ENCODE measurements at places on chromosomes 12 and 14.

GRCh38 chr14:102835959-102836358 is 58.7 kb downstream of the TRAF3 start:
- DNase-seq, result no peak

DNA sequence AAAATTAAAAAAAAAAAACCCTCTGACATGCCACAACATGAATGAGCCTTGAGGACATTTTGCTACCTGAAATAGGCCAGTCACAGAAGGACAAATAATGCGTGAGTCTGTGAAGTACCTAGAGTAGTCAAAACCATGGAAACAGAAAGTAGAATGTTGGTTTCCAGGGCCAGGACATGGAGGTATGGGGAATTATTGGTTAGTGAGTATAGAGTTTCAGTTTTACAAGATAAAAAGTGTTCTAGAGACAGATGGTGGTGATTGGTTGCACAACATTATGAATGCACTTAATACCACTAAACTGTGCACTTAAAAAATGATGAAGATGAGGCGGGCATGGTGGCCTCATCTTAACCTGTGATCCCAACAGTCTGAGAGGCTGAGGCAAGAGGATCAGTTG is 47.6 kb upstream of the ZFP36L1 start:
- DNase-seq, result no peak

DNA sequence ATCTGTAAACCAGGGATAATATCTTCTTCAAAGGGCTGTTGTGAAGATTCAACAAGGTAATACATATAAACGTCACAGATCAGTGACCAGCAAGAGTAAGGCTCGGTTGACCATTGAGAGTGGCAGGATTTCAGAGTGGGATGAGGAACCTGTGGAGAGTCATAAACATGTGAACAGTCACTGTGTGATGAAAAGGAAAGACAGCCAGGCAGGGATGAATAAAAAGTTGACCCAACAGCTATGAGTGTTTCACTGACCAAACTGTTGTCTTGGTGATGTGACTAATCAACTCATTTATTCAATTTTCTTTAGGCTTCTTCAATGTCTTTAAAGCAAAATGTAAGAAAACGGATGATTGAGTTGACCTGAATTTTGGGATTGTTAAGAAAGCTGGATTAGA is 8.6 kb upstream of the FRMD6 start:
- DNase-seq, result no peak

- DNase-seq, result no peak
Measured at GRCh38 chr12:109458771-109459208, 18.3 kb downstream of the KCTD10 start.

DNA sequence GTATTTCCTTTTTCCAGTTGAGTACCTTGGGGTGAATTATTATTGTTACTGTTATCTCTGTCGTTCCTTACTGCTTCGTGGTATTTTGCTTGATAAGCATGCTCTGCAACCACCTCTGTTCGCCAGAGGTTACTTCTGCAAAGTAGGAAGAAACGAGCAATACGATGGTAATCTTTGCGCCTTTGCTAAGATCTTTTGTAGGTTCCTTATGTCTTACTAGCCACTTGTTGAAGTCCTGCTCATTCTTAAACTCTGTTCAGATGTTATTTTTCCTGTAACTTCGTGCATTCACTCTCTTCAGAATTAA is 729 bp upstream of the M6PR start:
- peak; percentile 13 for DNase-seq

- no peak for DNase-seq
Measured at GRCh38 chr12:43973993-43974392, 138.1 kb downstream of the TMEM117 start.

GRCh38 chr14:74835645-74836250 is 40.2 kb downstream of the PROX2 start:
- DNase-seq, result no peak

DNA sequence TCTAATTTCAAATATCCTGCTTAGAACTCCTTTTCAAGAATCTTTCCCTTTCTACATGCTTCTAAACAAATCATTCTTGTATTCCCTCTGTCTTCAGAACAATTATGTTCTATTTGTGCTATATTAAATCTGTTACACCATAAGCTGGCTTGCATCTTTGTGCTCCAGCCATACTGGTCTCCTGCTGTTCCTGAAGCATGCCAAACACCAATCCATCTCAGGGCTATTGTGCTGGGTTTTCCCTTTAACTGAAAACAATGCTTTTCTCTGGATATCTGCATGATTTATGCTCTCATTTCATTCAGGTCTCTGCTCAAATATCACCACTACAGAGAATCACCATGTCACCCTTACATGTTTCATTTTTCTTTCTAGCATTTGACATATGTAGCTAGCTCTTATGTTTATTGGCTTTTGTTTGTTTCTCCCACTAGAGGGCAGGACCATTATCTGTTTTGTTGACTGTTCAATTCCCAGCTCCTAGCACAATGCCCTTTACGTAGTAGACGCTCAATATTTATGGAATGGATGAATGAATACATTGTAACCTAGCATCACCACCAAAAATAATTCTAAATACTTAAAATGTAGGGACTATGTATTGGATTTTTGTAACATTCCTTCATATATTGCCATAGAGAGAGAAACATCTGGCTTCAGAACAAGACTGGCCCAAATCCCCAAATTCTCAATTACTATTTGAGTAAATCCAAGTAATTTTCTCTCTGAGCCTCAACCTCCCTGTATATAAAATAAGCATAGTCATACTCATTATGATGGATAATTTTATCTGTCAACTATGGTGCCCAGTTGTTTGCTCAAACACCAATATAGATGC is 302.0 kb upstream of the SYT1 start:
- peak; percentile 13 for DNase-seq

GRCh38 chr14:68749487-68750475 is 43.1 kb downstream of the ZFP36L1 start:
- DNase-seq, result no peak

DNA sequence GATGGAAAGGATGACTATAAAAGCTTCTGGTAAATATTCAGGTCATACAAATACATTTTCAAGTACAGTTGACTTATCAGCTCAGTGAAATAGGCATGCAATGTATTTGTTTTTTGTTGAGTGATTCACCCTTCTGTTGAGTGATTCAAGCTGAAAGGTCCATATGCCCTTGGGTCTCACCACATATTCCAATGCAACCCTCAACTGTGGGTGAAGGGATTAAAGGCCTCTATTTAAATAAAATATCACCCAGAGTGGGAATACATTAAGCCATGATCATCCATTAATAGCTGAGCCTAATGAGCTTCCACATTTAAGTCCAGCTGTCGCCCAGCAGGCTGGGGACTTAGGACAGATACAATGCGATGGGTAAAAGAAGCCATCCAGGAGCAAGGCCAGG is 120.2 kb downstream of the CRACR2A start:
- no peak for DNase-seq

DNA sequence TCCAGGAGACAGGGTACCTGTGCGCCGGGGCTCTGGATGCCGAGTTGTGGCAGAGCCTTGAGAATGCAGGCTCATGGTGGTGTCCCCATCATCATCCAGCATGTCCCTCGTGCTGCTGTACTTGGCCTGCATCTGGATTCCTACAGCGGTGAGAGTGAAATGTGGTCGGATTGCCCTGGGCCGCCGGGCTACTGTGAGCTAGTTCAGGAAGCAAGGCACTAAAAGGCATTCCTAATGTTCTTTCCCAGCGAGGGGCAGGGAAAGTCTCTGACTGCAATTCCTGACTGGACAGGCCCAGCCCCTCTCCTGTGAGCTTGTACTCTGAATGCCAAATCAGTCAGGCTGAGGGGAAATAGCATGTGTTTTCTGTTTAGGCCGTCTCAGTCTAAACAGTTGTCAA is at the start of gene CLEC1A:
Gene CLEC1A, minus strand, starts transcription at position 195 of the 400 bp plus-strand sequence. Its CDS starts 63 bp downstream, at position 132.
- no peak for DNase-seq

DNA sequence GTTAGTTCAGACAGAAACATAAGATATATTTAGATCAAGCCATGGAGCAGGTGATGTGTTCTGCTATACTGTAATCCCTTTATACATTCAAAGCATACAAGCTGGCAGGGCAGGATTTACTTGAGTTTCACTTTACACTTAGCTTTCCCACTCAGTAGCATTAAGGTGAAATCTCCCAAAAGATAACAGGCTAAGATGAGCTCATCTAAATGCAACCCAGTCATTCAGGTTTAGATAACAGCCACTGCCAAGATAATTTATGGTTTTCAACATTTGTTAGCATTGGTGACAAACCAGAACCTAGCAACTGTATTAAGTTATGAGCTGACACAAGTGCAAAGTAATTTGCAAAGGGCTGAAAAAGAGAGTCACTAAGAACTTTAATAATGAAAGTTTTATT is 925.1 kb upstream of the ATXN7L3B start:
- no peak for DNase-seq

DNA sequence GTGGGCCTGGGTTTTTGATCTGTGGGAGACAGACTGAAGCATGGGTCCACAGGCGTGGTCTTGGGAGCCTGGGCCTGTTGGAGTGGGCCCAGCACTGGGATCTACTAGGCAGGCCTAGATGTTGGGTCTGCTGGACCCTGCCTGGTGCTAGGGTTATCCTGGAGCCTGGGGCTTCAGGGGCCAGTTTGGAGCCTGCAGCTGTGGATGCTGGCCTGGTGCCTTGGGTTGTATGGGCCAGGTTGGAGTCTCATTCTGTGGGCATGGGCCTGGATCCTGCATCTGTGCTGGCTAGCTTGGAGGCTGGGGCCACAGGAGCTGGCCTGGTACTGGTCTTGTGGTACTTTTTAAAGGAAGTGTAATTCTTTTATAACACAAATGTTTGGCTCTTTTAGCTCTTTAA is 68.0 kb downstream of the GPHN start:
- no peak for DNase-seq

GRCh38 chr14:98725191-98725590 is 546.8 kb downstream of the BCL11B start:
- DNase-seq, result no peak

DNA sequence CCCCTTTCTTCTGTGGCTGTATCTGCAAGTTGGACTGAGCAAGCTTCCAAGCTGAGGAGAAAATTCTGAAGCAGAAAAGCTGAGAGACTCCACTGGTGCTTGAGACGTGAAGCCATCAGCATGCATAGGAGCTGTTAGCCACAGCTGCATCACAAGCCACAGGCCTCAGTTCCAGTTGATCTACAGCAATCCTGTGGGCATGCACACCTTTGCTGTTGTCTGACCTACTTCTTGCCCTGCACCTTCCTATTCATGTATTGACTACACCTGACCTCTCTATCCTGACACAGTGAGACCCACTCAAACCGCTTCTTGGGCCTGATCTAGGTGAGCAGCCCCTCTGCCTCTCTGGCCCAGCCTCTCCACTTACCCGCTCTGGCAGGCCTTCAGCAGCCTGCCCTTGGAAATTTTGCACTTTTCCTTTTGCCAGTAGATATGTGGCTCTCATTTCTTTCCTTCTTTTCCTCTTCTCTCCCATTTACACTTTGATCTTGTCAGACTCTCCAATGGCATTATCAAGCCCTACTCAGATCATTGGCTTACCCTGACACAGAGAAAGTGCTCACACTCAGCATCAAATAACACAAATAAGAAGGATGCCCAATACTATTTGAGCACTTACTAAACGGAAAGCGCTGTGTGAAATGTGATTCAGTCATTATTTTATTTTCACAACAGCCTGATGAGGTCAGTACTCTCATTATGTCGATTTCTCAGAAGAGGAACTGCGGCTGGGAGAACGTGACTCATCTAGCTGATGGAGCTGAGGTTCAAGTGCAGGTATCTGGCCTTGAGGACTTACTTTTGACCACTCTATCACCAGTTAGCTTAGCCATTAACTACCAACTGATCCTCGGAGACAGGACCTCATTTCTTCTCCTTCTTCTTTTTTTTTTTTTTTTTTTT is 21.9 kb upstream of the PTGR2 start:
- DNase-seq, result no peak

DNA sequence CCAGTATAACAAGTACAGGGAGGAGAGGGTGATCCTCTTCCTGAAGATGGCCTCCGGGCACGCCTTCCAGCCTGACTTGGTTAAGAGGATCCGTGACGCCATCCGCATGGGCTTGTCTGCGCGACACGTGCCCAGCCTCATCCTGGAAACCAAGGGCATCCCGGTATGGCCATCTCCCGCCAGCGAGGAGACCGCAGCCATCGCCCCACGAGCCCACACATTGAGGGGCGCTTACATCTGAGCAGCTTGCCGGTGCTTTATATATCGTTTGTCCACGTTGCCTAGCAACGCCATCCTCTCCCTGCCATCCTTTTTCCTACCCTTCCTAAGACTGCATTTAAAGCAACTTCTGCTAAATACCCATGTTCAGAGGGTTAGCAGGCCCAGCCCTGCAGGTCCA is 71.5 kb downstream of the AACS start:
- DNase-seq, result no peak

- DNase-seq, result no peak
Measured at GRCh38 chr12:88908345-88908744, 328.1 kb upstream of the KITLG start.

DNA sequence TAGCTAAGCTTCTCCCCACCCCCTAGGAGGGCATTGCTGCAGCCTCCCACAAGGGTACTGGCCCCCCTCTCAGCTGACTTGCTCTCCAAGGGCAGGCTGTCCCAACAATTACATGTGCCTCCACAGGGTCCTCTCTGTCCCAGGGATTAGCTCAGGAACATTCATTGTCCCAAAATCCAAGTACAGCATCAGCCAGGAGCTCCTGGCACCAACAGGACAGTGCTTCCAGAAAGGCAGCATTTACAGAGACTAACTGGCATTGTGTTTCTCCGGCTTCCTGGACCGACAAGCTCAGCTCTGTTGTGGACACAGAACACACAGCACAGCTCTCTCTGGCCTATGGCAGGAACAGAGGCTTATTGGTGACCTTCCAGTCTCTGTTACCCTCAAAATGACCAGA is 21.7 kb downstream of the ABCD4 start:
- DNase-seq, result no peak

DNA sequence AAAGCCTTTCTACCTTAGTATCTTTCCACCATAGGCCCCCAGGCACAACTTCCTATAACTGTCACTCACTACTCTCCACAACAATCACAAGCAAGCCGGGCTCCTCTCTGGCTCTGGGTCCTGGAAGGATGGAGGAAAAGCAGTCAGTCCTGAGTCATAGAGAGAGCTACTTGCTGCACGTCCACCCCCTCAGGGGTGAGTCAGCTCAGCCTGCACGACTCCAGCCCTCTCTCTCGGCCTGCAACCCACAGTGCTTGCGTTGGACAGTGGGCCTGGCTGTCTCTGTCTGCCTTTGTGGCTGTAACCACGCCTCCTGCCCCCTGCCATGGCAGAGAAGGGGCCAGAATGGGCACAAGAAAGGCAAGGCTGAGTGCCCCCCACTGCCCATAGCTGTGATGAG is 154.1 kb upstream of the FKBP4 start:
- DNase-seq, result no peak

GRCh38 chr14:89425931-89426330 is 8.9 kb upstream of the FOXN3 start:
- DNase-seq, result no peak

GRCh38 chr12:49524660-49525324 is 14.0 kb upstream of the KCNH3 start:
- no peak for DNase-seq

GRCh38 chr14:20607617-20608016 is 16.4 kb upstream of the RNASE12 start:
- DNase-seq, result no peak

- no peak for DNase-seq
Measured at GRCh38 chr12:94731733-94732360, 81.5 kb upstream of the TMCC3 start.
